ENCODE measurements at places on chromosomes 1 and 21.

- no peak for DNase-seq
Observed at GRCh38 chr1:112687785-112688496, 13.5 kb downstream of the MOV10 start.

DNA sequence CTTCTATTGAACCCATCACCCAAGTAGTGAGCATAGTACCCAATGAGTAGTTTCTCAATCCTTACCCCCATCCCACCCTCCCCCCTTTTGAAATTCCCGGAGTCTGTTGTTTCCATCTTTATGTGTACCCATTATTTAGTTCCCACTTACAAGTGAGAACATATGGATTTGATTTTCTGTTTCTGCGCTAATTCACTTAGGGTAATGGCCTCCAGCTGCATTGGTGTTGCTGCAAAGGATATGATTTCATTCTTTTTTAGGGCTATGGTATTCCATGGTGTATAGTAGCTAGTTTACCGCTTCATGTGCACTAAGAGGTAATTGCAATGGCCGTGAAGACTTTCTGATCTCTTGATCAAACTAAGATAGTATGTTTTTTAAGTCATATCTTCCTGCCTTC lies 107.5 kb upstream of the SERTAD4 start:
- no peak for DNase-seq

DNA sequence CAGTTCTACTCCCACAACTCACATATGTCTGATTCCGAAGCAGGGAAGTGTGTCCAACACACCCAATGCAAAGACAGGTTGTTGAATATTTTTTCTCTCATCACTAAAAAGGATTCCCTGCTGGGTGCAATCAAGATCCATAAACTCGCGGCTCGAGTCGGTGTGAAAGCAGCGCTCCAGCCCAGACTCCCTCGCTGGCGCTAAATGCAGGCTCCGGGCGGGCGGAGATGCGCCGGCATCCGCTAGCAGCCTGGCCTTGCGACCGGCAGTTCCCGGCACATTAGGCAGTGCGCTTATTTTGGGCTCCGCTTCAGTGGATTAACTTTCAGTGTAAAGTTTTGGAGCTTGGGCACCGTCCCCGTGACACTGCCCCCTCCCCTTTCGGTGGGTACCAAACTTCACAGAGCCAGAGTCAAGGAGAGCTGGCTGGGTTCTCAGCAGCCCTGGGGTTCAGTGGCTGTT lies 87.7 kb upstream of the POU3F1 start:
- DNase-seq, result no peak

GRCh38 chr1:24136956-24137539 lies 5.9 kb downstream of the IL22RA1 start:
- no peak for DNase-seq

DNA sequence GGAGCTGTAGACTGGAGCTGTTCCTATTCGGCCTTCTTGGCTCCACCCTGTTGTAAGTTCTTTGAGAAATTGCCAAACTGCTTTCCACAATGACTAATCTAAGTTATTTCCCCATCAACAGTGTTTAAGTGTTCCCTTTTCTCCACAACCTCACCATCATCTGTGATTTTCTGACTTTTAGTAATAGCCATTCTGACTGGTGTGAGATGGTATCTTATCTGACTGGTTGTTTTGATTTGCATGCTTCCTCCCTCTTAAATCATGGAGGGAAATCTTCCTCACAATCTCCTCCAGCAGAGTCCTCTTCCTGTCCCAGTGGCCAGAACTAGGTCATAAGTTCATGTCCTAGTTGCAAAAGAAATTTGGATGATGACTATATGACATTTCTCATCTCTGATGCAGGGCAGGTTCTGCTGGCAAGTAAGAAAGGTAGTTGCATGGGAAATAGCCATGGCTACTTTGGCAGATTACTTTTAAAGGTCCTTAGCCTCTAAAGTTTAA lies 294.0 kb downstream of the LRRC40 start:
- no peak for DNase-seq

DNA sequence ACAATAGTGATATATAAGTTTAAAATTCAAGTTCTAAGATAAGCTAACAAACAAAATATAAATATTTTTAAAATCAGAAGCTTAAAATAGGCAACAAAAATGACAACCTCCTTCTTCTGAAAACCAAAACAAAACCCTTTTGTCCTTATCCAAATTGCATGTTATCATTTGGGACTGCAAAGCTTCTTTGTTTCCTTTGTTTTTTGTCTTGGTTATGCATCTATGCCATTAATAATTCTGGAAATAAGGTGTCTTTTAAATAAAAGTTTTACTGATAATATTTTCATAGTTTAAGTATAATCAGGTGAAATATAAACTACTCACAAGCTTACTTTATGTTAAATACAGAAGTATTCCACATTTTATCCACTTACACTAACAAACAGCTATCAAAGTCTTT lies 20.5 kb downstream of the ADSS2 start:
- no peak for DNase-seq

- no peak for DNase-seq
Observed at GRCh38 chr1:66750577-66750976, 1.7 kb upstream of the DYNLT5 start.

DNA sequence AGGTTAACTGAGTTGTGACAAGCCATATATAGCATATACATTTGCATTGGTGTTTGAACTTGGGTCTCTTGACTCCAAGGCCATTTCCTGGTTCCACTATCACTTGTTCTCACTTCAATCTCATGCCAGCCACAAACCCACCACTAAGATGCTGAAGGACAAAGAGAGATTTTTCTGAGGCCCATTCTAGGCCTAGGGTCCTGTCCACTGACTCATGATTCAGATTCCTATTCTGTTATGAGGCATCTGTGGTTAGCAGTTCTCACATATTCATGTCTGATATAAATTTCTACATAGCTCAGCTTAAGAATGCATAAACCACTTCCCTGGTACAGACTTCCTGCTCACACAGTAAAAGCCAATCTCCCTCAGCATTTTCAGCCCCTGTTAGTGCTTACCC lies 326.1 kb upstream of the BEND5 start:
- DNase-seq, result no peak

GRCh38 chr1:226666164-226666506 lies 72.9 kb downstream of the ITPKB start:
- no peak for DNase-seq

GRCh38 chr1:151210830-151211229 lies 12.5 kb downstream of the PIP5K1A start:
- DNase-seq, result no peak

DNA sequence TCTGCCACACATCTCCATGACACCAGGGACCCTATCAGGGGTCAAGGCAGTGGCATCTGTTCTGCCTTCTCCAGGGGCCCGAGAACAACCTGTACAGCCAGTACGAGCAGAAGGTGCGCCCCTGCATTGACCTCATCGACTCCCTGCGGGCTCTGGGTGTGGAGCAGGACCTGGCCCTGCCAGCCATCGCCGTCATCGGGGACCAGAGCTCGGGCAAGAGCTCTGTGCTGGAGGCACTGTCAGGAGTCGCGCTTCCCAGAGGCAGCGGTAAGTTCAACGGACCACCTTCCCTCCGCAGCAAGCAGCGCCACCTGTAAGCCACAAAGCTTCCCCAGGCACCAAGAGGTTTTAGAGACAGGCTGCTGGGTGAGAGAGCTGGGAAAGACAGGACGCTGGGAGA lies 15.9 kb downstream of the MX2 start:
- no peak for DNase-seq

DNA sequence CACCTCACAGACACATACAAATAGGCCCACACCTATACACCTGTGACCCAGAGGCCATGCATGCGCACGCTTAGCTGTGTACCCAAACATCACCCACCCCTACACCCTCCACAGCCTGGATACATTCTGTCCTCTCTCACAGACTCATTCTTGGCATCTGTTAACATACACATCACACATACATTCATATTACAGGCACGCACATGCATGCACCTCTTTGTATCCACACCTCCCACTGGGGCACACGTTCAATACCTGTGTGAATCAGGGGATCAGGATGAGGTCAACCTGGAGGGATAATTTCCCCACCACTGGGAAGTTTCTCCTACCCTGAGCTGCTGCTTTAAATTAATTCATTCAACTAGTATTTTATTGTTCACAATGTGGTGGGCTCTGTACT lies 35.6 kb upstream of the EPB41 start:
- DNase-seq, result no peak

DNA sequence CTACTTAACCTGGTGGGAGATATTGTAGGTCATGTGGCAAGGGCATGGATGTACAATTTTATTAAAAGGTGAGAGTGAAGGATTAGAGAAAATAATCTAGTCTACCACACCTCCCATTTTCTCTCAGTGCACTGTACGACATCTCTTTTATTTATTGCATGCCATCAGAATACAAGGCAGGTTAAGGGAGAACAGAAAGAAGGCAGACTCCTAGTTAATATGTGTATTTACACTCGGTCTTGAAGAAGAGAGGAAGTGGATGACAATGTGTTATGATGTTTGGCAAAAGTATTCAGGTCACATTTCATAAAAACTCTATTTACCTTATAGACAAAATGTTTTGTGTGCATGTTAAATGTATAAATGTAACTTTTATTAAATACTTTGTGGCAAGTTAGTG lies 306.1 kb downstream of the CTH start:
- no peak for DNase-seq

- no peak for DNase-seq
Observed at GRCh38 chr1:244964112-244964971, 100.0 kb upstream of the HNRNPU start.

GRCh38 chr1:87903242-87903641 lies 574.6 kb downstream of the LMO4 start:
- no peak for DNase-seq

GRCh38 chr1:29744684-29745490 lies 508.6 kb downstream of the PTPRU start:
- no peak for DNase-seq

DNA sequence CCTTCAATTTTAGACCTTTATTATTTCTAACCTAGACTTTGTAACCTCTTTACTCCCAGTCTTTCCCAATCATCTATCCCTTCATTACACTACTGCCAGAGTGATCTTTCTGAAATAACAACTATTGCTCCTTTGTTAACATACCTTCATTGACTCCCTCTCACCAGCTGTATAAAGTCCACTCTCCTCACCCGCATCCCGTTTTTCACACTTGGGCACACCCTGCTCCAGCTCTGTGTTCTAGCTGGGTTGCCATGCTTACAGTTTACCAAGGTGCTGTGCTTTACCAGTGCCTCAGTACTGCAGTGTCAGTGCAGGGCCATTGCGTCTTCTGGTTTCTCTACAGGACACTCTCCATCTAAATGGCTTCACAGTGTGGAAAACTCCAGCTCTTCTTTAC lies 148.2 kb downstream of the NFIA start:
- no peak for DNase-seq

GRCh38 chr21:16554503-16554902 lies 824.7 kb downstream of the USP25 start:
- no peak for DNase-seq

GRCh38 chr1:55466921-55467320 lies 251.8 kb upstream of the USP24 start:
- DNase-seq, result no peak

GRCh38 chr21:43362321-43362791 lies 64.6 kb downstream of the SIK1 start:
- no peak for DNase-seq

GRCh38 chr1:167454894-167455785 lies 63.2 kb downstream of the CD247 start:
- DNase-seq, result peak; percentile 75

DNA sequence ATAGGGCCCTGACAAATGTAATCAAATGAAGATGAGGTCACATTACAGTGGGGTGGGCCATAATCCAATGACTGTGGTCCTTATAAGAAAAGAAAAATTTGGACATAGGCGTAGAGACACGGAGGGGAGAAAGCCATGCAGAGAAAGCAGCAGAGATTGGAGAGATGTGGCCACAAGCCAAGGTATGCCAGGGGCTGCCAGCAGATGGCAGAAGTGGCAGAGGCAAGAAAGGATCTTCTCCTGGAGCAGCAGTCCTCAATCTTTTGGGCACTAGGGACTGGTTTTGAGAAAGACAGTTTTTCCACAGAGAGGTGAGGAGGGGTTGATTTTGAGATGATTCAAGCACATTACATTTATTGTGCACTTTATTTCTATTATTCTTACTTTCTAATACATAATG lies 355.1 kb downstream of the NPHP4 start:
- peak; percentile 16 for DNase-seq

DNA sequence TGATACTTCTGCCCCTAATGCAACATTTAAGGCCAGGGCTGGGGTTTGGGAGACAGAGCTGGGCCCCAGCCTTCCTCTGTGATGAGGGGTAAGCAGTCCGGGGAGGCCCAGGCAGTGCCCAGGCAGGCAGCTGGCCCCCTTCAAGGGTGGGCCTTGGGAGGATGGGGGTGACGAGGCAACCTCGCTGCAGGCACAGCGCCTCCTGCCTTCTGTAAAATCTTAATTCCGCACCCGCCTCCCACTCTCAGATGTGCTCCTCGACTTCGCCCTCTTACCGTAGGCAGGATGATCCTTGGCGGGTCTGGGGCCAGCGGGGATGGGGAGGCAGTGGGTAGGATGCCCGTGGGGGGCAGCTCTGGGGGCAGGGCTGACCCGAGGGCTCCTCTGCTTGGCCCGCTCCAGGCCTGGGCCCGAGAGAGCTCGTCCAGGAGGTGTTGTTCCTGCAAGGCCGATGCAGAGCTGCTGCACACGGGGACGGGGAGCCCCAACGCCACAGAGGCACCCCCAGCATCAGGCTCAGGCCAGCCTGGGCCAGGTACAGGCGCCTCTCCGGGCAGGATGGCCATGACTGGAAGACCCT lies 9.1 kb downstream of the C21orf58 start:
- DNase-seq, result no peak

- no peak for DNase-seq
Observed at GRCh38 chr1:181778640-181779260, 282.8 kb downstream of the ZNF648 start.

- DNase-seq, result no peak
Observed at GRCh38 chr21:43275421-43276211, 106.8 kb downstream of the CRYAA start.

DNA sequence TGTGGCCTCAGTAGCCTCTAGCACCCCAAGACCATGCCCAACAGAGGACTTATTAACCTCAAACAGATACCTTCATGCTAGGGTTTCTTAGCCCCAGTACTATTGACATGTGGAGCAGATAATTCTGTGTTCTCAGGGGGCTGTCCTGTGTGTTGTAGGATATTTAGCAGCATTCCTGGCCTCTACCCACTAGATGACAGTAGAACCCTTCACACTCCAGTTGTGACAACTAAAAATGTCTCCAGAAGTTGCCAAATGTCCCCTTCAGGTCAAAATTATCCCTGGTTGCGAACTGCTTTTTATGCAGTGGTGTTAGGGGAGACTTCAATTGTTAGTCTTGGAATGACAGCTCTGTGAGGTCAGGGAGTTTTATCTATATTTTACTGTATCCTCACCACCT lies 8.1 kb downstream of the KAZN start:
- no peak for DNase-seq

GRCh38 chr1:115289940-115290339 lies 48.1 kb downstream of the NGF start:
- no peak for DNase-seq

- DNase-seq, result no peak
Observed at GRCh38 chr1:11525516-11525915, 46.6 kb downstream of the DISP3 start.

DNA sequence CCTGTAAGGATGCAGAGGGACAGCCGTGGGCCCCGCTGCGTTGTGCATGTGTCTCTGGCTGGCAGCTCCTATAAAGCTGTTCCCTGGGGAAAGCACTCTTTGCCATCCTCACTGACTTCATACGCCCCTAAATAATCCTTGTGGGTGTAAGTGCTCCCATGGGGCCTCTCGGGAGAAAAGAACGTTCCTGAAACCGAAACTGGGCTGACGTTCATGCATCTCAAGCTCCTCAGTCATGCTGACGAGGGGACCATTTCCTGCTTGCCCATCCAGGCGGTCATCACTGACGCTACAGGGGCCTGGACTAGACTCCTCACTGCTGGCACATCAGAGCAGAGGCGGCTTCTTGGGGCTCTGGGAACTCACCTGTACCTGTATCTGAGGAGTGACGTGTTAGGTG lies 73.1 kb upstream of the USP24 start:
- no peak for DNase-seq
